Stimulated activated CD4-positive, alpha-beta T cell treated with anti-CD3 and anti-CD28 coated beads, Interleukin-4, amount 100 ng/mL, for 48 hours (primary cell): ENCODE measurements at places on chromosomes 3 and 15.

GRCh38 chr3:44883999-44884431 is 9.6 kb downstream of the TGM4 start:
- no peak for DNase-seq

- DNase-seq = no peak
Measured at GRCh38 chr3:101193957-101194356, 126.4 kb downstream of the IMPG2 start.

DNA sequence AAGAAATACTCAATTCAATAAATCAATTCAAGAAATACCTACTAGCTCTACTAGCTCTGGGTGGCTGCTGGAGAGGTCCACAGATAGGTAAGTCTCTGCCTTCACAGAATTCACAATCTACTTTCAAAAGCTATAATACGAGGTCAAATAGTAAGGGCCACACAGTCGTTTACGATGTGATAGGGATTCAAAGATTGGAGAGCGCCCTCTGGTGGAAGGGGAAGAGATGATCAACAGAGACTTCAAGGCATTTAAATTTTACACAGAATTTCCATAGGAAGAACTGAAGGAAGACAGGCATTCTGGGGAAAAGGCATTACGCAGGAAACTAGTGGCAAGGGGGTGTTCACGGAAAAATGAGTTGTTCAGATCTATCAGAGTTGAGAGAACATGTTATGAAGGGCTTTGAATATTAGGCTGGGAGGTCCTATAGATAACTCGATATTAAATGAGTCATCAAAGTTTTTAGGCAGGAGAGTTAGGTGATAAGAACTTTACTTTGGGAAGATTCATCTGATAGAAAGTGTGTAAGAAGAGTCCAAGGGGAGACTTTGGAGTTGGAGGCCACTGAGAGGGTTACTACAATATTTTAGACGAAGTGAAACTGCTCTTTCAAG is 128.8 kb downstream of the FRMD5 start:
- peak; percentile 53 for DNase-seq

- DNase-seq = no peak
Measured at GRCh38 chr3:183437061-183437460, 8.6 kb upstream of the MCF2L2 start.

- DNase-seq = no peak
Measured at GRCh38 chr3:17605934-17606333, 136.5 kb downstream of the TBC1D5 start.
